ENCODE measurements at places on chromosomes 3 and 15.

- no peak for DNase-seq
These were observed 248.0 kb upstream of the P2RY1 start for GRCh38 chr3:152586974-152587373.

GRCh38 chr3:8835385-8835784 lies 66.0 kb upstream of the OXTR start:
- DNase-seq: no peak

DNA sequence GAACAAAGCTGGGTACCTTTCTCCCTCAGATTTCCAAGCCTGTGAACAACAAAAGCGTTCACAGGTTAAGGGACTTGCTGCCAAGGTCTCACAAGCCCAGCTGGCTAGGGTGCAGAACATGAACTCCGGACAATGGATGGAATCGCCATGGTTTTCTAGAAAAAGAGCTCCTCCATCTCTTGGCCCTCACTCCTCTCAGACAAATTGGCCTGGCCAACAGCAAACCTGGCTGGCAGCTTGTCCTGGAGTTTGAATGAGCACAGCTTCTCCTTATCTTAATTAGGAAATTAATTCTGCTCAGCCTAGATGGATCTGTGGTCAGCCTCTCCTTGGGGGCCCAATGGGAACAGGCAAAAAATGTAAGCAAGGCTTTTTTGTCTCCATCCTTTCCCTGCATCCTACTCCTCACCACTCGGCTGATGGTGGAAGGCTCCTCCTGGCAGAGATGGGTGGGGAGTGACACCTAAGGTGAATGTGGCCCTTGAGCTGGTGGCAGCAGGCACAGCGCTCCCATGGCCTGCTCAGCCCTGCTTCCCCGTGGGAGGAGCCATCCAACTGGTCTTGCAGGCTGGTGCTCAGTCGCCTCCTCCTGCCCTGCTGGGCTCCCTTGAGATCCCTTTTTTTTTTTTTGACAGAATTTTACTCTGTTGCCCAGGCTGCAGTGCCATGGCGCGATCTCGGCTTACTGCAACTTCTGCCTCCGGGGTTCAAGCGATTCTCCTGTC lies 5.8 kb downstream of the KLHL25 start:
- no peak for DNase-seq

DNA sequence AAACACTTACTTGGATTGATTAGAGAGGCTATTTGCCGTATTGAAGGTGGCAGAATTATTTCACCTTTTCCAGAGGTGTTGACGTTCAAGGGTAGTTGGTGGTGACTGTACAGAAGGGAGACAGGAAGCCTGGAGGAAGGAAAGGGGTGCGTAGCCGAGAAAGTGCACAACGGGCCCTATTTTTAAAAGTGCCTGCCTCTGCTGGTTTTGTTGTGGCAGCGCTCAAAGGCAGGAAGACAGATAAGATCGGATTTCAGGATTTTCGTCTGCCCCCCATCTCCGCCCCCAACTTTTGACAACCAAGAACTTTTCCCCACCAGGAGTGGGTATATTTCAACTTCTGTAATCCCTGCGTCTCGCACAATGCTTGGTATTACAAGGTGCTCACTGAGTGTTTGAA lies 38.5 kb downstream of the SMAD3 start:
- peak; percentile 46 for DNase-seq

GRCh38 chr15:66573719-66574595 lies 8.2 kb upstream of the LCTL start:
- DNase-seq: no peak

DNA sequence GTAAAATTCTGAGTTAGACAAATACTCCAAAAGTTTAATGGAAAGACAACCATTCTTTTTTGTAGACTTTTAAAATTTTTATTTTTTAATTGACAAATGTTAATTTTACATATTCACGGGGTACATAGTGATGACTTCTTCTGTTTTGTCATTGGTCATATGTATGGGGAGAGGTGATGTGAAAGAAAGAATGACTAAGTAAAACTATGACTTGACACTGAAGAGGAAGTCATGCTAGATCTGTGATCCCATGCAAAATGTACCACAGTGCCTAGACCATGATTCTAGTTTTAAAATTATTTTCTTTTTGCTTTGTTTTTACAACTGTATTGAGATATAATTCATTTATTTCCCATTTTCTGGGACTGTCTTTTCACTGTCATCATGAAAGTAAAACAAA lies 281.6 kb downstream of the MBNL1 start:
- no peak for DNase-seq

- DNase-seq: peak; percentile 54
These were observed 77.1 kb downstream of the WDR76 start for GRCh38 chr15:43903864-43904290.

- DNase-seq: no peak
These were observed 190.3 kb upstream of the PFN2 start for GRCh38 chr3:150161011-150161410.

- no peak for DNase-seq
These were observed 328.0 kb upstream of the CDIN1 start for GRCh38 chr15:36251450-36251849.
